GDM1 (cell line): ENCODE measurements at places on chromosomes 12 and 14.

GRCh38 chr14:102371361-102371760, 8.6 kb downstream of the TECPR2 start:
- DNase-seq: no peak

GRCh38 chr12:22657538-22657937, 32.6 kb downstream of the ETNK1 start:
- no peak for DNase-seq

- DNase-seq: no peak
These were observed 180.0 kb downstream of the RBM19 start for GRCh38 chr12:113786107-113786506.

GRCh38 chr12:121713257-121713777, 765 bp downstream of the TMEM120B start:
- no peak for DNase-seq

- DNase-seq: no peak
These were observed 376.7 kb downstream of the ZFP36L1 start for GRCh38 chr14:68416171-68416570.

DNA sequence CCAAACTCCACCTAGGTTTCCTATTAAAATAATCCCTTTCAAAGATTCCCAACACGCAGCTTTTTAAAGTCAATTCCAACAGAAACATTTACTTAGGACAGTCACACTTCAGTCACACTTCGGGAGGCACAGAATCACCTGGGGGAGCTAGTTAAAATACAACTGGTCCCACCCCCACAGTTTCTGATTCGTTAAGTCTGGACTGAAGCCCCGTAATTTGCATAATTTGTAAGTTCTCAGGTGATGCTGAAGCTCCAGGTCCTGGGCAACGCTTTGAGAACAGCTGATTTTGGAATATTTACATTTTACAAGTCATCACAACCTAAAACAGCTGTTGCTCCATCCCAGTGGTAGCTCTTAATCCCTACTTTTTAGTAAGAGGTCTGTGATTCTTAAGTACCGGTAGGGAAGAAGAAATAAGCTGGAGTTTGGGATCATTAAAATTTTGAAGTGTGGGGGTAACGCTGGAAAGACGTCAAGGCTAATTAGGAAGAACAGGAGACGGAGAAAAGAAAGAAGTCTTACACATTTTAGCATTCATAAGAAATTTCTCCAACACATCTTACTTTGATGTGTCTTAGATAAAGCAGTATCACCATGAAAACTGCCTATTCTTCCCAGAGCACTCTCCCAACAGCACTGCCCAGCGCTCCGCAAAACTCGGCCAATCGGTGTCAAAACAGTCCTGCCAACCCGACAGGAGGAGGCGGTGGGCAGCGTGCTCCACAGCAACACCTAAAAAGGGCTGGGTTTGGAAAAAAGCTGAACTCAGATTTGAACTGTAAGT, 1.1 kb downstream of the IPO8 start:
- DNase-seq: no peak

GRCh38 chr12:30582943-30583342, 112.7 kb downstream of the IPO8 start:
- no peak for DNase-seq

DNA sequence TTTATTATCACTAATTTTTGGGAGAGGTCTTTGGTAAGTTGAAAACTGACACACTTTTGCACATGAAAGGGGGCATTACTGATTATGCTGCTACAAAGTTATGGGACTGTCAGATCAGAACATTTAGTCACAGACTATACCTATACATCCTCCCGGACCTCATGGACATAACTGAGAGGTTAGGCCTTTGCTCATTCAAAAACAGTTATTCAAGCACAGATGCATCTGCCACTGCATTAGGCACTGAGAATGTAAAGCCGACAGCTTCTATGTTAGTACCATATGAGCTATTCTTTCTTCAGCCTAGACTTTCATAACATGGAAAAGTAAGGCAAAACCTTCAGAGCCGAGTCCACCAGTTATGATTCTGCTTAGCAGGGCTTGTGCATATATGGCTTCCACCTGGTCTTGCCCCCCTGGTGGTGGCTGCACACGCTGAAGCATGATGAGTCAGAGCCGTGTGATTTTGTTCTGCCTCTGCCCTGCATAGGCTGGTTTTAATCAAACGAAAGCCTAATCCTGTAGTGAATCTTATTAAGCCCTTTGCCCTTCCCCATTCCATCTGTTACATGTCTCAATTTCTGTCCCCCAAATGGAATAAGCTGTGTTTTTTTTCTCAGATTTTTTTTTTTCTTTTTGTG, 21.8 kb upstream of the RNU6-8 start:
- DNase-seq: no peak

DNA sequence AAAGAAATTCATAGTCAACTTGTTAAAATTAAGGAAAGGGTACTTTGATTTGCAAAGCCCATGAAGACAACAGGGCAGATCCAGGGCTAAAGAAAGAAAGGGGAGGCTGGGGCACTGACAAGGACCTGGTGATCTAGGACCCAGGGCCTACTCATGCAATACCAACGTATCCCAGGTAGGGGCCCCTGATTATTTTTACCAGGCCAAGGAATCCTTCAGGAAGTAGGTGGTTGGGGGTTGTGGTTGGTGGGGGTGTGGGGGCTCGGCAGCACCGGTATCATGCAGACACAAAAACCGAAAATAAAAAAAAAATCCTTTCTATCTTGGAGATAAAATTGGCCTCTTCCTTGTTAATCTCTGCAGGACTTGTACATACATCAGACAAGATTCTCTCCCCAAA, 47.5 kb downstream of the GSC start:
- no peak for DNase-seq

DNA sequence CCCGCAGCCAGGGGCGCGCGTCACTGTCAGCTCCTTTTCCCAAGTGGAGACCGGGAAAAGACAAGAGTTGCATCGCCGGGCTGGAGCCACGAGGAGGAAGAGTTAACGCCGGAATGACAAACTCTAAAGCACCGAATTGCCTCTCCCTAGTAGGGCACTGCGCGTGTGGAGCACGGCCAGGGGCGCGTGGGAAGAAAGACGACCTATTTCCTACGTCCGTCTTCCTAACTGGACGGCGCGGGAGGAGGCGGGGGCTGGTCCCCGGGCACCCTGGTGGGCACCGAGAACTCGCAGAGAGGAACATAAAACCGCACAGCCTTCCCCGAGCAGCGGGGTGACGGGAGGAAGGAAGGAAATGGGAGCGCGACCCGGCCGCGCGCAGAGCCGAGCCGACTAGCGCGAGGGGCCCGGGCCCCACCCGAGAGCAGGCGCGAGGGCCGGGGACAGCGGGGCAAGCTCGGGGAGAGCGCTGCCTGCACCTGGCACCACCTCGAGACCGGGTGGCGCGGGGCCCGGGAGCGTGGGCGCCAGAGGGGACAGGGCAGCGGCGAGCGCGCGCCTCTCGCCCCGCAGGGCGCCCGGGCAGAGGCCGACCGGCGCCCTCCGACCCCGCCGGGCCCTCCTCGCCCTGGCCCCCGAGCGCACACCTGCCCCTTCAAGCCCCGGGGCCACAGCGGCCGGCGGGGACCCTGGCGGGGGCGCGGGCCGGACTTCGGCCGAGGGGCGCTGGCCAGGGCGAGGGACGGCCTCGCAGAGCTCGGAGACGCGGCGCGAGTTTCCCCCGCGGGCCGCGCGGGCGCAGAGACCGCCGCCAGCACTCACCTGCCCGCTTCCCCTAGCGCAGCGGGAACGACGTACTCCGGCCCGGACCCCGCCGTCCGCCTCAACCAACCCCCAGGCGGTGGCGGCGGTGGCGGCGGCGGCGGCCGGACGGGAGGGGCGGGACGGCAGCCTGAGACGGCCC, at the start of gene SETD3:
Gene SETD3, minus strand, starts transcription at position 954 of the 964 bp plus-strand sequence. CDS start 15,054 bp downstream, outside the sequence.
- peak; percentile 63 for DNase-seq

GRCh38 chr12:130872179-130873096, 572 bp downstream of the RAN start:
- DNase-seq: no peak

DNA sequence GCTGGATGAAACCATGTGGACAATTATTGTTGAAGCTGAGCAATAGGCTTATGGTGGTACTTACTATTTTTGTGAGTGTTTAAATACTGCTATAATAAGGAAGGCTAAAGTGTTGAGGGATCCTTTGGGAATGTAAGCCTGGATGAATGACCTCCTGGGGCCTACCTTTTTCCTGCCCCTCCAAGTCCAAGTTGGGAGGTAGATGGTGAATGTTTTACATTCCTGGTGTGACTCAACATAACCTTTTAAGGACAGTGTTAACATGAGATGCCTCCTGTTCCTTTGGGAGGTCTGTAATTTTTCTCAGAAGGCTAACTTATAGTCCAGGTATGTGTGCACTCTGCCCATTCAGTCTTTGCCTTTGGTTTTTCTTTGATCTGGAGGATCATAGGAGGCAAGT, 315.9 kb downstream of the NRXN3 start:
- DNase-seq: no peak

- no peak for DNase-seq
These were observed 615.9 kb upstream of the MIS18BP1 start for GRCh38 chr14:45868863-45869262.

DNA sequence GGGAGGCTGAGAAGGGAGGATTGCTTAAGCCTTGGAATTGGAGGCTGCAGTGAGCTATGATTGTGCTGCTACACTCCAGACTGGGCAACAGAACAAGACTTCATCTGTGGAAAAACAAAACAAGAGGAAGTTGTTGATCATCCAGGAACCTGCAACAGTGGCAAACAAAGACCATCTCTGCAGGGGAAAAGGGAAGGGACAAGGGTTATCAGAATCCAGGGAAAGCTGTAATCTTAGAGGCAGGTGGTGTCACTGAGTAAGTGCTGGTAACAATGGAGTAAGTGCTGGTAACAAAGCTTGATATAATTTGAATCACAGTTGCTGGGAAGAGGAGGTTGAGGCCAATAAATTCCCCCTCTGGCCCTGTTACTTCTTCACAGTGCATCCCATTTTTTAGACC, 27.5 kb upstream of the DCN start:
- DNase-seq: no peak

GRCh38 chr12:93111773-93112172, 182.7 kb upstream of the EEA1 start:
- DNase-seq: no peak

- no peak for DNase-seq
These were observed 26.0 kb downstream of the XRCC3 start for GRCh38 chr14:103688906-103689902.

DNA sequence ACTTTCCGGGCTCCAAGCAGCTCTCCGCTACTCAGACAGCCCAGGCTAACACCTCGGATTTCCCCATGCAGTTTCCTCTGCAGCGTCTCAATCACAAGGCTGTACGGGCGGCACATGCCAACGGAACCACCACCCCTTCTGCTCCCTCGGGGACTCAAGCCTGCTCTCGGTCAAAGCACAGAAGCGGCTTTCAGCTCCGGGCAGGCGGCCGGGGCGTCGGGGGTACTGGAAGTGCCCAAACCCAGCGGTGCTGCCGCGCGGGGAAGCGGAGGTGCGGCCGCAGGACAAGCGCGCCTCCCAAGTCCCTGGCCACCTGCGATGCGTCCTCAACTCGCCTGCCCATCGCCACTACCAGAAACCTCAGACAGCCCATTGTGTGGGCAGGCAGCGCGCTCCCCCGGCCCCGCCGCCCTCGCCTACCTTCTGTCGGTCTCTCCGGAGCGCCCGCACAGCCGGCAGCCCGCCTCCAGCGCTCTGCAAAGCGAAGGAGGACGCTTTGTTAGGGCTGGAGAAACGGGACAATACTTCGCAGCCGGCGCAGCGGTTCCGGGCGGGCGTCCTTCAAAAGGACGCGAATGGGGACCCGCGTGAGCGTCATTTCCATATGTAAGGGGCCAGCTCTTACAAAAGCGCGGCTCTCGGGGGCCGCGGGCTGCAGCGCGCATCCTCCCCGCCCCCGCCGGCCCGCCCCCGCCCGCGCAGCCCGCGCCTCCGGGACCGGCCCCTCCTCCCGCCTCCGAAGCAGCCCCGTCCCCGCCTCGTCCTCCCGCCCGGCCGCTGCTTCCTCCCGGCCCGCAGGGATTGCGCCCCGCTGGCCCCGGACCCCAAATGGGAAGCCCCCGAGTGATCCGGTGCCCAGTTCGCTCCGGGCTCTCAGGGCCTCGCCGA, 674 bp downstream of the NIN start:
- DNase-seq: peak; percentile 38

DNA sequence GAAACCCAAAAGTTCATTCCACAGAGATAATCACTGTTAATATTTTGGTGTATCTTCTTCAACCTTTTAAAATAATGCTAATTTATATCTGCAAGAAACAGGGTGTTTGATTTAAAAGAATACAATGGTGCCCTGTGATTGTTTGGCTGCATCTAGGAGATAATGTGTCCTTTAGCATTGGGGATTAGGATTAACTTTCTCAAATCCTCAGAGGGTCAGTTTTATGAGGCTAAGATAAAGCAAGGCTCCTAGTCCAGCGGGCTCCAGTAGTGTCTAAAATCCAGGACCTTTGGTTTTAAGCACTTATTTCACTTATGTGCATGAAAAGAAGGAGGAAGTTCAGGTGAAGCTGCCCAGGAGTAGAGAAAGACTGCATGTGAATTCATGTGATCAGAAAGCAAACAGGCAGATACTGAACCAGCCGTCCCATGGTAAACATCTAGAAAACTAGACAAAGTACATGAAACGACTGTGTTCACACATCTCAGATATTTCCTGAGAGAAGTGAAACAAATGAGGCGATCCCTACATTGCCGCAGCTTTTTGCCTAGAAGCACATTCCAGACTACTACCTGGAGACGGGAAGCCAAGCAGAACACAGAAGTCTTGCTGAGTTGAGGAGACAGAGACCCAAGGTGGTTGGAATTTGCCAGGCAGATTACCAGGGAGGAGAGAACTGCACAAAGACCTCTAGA, 129.1 kb upstream of the MAX start:
- no peak for DNase-seq

GRCh38 chr14:24880689-24881088, 169.3 kb downstream of the STXBP6 start:
- DNase-seq: no peak

GRCh38 chr12:88994537-88994936, 357.8 kb downstream of the DUSP6 start:
- no peak for DNase-seq

DNA sequence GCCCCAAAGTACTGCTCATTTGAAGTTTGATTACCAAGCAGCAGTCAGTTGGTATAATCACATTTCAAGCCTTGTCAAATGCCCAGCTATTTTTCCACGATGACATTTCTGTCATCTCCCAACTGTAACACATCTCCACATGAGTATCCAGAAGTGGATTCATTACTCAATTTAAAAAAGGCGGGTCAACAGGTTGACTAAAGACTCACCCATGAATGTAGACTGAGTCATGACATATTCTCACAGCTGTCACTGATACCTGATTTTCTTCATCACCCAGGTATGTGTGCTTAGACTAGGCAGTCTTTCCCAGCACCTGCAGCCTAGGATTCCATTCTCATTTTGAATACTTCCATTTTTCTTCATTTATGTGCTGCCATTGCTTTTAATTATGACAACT, 75.1 kb upstream of the DBX2 start:
- DNase-seq: no peak

GRCh38 chr12:65300679-65301349, 22.3 kb downstream of the MSRB3 start:
- DNase-seq: no peak

DNA sequence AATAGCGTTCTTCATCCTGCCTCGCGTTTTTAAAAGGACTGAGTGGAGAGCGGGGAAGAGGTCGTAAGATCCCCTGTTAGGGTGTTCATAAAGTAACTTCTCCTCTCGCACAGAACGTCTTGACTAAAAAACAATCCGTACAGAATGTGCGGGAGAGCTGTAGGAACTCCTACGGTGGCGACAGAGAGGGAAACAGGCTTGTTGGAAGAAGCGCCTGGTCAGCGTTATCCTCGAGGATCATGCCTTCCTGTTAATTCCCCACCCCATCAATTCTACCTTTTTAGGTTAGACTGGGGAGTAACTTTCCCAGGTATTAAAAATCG, 399 bp upstream of the WASHC4 start:
- no peak for DNase-seq

- no peak for DNase-seq
These were observed 35.7 kb downstream of the LGR5 start for GRCh38 chr12:71475280-71475679.
